Astrocyte of the cerebellum (primary cell): ENCODE measurements at places on chromosomes 4 and X.

- DNase-seq: peak; percentile 48
Observed at GRCh38 chr4:140944572-140944971, 188.4 kb upstream of the TBC1D9 start.

DNA sequence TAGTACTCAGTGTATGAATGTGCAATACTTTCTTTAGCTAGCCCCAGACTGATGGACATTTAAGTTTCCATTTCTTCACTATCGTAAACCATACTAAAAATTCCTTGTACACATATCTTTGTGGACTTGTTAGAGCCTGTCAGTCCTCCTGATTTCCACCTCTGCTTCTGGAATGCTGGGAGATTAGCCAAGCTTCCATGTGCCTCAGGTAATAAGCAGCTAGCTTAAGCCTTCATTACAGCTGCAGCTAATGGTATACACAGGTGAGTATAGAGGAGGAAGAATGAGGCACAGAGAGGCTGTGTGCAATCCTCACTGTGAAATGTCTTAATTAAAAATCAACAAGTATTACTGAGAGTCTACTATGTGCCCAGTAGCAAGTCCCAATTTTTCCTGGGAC lies 9.8 kb downstream of the SMIM9 start:
- DNase-seq: no peak

DNA sequence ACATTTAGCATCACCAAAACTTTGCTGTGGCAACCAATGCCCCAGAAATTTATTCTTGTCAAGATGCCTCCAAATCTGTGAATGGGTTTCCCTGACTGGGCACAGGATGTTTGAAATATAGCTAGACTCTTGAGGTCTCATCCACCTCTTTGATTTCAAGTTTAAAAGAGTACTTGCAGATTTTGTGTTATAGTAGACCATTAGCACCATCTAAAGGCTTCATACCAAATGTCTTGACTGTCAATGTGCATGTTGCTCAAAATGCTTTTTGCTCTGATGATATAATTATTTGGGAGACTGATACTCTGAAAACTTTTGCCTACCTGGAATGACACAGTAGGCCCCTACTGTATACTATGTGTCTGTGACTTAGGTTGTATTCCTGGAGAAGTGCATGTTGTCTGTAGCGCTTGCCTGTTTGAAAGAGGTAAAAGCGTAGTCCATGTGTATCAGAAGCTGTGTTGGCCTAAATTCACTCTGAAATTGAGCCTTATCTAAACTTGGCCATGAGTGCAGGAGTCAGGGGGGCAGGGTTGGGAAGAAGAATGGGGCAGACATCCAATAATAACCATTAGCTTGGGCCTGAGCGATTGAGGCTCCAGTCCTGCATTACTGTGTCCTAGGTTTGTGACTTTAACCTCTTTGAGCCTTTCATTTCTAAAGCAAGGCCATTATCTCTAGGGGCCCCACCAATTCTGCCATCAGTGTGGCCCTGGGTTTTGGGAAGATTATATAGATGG lies 33.8 kb downstream of the NDP start:
- DNase-seq: no peak

- no peak for DNase-seq
Observed at GRCh38 chrX:11484290-11484689, 181.4 kb downstream of the ARHGAP6 start.

DNA sequence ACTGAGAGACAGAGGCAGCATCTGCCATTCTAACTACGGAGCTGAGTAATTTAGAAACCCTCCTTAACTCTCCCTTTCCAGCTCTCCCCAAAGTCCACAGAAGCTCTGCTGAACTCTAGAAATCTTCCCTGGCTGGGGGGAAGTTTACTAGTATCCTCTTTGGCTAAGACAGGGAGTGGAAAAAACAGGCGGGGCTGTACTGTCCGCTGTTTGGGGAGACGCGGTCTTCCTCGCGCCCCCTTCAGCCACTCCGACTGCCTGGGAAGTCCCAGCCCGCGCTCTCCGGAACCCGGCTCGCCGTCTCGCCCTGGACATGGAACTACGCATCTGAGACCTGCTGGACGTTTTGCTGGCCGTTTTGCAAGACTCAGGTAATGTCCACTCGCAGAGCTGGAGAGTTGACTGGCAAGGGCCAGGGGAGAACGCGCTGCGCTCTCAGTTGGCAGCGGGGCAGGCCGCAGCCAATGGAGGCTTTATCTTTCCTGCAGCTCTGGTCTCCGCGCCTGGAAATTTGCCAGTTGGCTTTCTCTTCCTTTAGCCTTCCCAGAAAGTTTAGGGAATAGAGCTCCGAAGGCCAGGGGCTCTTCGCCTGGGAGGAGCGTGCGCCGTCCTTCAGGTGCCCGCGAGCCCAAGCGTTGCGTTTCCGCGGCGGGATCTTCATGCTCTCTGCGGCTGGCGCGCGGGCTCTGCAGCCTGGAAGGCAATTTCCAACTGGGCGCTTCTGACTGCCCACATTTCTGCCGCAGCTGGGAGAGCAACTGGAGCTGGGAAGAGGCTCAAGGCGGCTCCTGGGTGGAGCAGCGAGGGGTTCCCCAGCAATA lies 892 bp downstream of the IL1RAPL2 start:
- no peak for DNase-seq

- DNase-seq: no peak
Observed at GRCh38 chr4:158169931-158170690, 2.7 kb downstream of the GASK1B start.
